IMR-90 (cell line): ENCODE measurements at places on chromosomes 7 and 10.

- DNase-seq, result no peak
Observed at GRCh38 chr7:117916309-117916708, 43.1 kb upstream of the CTTNBP2 start.

- no peak for DNase-seq
Observed at GRCh38 chr10:101656890-101657289, 38.1 kb downstream of the FBXW4 start.

DNA sequence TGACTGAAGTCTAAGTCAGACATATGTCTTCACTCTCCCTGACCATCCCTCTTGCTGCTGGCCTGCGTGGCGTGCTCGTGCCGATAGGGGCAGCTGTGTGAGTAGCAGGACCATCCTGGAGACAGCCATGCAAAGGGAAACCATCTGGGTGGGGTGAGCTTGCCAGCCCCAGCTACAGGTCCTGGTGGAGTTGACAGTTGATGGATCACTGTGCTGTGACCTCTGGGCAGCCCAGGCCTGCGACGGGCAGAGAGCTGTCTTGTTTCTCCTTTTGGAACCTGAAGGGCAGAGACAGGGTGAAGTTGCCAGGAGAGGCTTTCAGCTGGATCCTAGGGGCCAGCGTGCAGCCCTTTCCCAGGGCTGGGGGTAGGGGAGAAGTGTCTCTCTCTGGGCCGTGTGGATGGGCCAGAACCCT is 44.7 kb downstream of the GRK5 start:
- DNase-seq, result peak; percentile 37

GRCh38 chr10:121516093-121516865 is 82.0 kb downstream of the FGFR2 start:
- DNase-seq, result no peak

- DNase-seq, result peak; percentile 72
Observed at GRCh38 chr10:35854661-35855060, 212.6 kb upstream of the FZD8 start.

GRCh38 chr7:50351267-50351666 is 46.8 kb downstream of the IKZF1 start:
- DNase-seq, result no peak

GRCh38 chr10:100653238-100653956 is 92.0 kb upstream of the PAX2 start:
- DNase-seq, result no peak

DNA sequence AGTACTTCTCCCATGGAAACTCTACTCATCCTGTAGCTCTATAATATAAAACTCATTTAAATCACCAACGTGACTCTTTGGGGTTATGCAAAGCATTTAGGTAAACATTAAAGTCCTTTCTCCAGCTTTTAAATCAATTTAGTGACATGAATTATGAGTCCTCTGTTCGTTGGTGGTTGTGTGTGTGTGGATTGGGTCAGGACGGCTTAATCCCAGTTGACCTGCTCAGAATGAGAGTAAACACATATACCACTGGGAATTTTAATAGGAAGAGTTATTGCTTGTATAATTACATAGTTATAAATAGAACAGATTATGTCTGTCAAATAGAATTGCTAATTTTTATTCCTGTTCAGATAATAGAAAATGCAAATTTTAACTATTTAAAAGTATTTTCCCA is 30.7 kb upstream of the ADCY1 start:
- no peak for DNase-seq

- DNase-seq, result no peak
Observed at GRCh38 chr10:76916536-76916935, 721.1 kb downstream of the KCNMA1 start.
